Fibroblast of skin of left biceps (primary cell): ENCODE measurements at places on chromosomes 4 and X.

- peak; percentile 4 for DNase-seq
Measured at GRCh38 chr4:167826281-167826680, 266.1 kb upstream of the ANXA10 start.

GRCh38 chr4:40750461-40751258, 905 bp downstream of the NSUN7 start:
- no peak for DNase-seq

DNA sequence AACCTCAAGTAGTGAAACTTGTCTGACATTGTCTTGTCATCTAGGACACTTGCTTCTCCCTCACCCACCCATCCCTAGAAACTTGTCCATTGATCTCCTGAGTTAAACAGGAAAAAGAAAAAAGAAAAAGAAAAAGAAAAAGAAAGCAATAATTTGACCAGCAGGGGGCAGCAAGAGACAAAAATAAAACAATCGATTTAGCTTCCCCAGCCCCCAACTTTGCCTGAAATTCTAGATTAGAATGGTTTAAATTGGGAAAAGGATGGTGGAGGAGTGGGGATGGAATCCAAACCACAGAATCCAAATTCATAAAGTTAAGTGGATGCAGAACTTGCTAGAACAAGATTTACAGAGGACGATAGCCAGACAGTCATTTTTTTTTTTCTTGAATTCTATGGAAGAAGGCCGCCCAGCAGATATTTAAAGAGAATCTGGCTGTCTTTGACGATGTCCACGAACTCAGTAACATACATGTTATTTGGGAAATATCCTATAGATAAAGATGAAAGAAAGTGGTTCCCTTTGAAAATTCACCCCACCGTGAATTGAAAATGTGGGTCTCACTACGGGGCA, 282.9 kb downstream of the USP46 start:
- DNase-seq, result peak; percentile 57

DNA sequence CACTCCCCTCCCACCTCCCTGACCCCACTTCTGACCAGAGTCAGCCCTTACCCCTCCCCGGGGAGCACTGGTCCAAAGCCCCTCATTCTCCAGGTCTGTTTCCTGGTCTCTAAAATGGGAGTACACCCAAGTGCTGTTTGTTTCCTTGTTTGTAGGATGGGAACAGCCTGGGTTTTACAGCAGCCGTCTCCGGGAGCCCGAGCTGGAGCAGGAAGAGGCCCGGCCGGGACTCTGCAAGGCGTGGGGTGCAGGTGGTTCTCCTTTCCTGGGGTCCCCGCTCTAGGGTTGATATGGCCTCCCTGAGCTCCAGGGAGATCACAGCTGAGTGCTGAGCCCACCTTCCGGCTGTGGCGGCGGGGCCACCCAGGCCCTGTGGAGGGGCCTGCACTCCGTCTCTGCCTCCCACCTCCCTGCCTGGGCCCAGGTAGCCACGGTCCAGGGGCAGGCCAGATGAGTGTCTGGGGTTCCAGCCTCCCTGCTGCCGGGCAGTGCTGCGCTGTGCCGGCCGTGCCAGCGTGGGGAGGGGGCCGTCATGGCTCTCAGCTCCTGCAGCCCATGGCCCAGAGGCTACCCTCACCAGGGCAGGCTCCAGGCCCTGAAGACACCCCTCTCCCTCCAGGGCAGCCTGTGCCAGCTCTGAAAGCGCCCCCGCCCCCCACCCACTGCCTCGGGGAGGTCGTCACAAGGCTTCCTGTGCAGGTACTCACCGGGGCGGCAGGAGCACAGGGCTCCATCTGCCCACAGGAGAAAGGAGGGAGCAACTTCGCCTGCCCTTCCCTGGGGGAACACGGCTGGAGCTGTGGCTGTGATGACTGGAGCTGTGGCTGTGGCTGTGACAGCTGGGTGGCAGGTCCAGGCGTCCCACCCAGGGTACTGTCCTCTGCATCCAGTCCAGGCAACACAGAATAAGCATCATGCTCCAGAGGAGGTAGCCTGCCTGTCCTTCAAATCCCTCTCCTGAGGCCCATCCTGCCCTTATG, 98.8 kb downstream of the ADRA2C start:
- no peak for DNase-seq

DNA sequence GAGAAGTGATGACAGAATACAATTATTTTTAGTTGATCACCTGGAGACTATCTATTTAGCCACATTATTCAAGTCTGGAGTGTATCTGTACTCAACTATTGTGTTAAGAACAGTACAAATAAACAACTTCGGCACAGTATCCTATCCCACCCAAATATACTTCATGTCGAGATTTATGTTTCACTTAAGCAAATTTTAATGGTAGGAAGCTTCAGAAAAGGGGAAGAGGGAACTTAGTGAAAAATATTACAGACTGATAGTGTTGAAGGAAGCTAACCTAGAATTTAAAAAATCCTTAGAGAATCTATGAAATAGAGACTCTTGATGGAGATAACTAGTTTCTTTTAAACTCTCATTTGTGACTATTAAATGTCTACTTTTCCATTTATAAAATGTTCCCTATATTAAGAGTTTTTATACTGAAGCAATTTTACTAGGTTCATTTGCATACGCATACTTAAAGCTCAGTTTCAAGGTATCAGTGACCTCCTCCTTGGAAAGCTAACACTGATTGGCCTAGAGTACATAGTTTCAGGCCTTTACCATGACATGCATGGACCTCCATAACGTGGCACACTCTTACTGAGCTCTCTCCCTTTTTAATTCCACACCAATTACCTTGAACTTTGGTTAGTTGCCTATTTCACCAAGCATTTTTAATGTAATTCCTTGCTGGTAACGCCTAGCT, 197.7 kb downstream of the CAMK2D start:
- DNase-seq, result no peak

DNA sequence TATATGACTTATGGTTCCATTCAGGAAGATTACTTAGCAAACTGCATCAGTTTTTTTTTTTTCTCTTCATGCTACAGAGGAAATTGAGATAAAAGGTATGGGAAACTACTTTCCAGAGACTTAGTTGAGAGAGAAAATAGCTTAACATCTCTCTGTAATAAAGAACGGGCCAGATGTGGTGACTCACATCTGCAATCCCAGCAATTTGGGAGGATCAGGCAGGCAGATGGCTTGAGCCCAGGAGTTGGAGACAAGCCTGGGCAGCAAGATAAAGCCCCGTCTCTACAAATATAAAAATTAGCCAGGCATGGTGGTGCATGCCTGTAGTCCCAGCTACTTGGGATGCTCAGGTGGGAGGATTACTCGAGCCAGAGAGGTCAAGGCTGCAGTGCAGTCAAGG, 271.2 kb upstream of the TENM3 start:
- peak; percentile 49 for DNase-seq

DNA sequence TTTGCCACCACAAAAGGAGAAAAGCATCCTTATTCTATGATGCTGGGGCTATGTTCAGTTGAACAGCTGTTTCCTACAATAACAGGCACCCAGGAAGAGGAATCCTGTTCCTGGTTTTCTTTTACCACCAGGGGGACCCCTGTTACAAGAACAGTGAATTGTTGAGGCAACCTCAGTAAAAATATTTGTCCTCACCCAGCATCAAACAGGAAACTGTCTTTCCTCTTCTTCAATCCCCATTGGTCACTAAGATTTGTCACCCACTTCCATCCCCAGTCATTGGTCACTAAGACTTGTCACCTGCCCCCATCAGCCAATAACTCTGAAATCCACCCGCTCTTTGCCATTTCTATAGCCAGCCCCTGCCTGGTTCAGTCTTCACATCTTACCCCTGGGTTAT, 143.5 kb upstream of the GALNT7 start:
- DNase-seq, result peak; percentile 20

- peak; percentile 18 for DNase-seq
Measured at GRCh38 chrX:71210816-71211215, 12.2 kb upstream of the GJB1 start.

DNA sequence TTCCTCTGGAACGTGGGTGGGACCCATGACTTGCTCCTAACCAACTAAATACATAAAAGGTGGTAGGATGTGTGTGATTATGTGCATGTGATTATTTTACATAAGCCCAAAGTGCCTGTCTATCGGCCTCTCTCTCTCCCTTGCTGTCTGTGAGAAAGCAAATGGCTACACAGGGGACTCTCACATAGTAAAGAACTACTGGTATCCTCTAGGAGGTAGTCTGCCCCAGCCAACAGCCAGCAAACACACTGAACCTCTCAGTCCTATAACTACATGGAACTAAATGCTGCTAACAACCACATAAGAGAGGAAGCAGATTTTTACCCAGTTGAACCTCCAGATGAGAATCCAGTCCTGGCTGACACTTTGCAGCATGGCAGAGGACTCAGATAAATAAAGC, 1249.4 kb downstream of the ADGRL3 start:
- DNase-seq, result no peak

DNA sequence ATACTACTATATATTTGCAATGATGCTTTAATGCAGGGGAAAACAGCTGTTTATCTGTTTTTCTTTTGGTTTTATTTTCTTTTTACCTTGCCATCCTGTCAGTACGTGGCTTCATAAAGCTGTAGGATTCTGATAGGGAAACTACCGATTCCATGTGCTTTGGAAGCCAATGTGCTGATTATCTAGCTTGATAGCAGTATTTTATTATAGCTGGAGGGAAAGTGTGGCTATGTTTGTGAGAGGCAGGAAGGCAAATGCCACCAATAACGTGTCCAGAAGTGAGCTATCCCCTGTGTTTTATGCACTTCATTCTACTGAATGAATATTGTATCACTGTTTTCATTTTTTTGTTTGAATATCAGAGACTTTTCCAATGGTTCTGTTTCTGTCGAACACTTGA, 43.7 kb downstream of the IL15 start:
- no peak for DNase-seq

DNA sequence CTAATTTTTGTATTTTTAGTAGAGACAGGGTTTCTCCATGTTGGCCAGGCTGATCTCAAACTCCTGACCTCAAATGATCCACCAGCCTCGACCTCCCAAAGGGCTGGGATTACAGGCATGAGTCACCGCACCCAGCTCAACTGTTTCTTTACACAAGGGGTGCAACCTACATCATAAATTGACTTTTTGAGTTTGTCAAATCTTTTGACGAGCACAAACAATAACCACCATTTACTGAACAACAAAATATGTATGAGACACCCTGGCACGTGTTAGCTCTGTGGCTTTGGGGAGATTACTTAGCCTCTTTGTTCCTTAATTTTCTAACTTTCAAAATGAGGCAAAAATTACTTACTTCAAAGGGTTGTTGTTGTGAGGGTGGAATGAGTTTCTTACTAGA, 23.5 kb upstream of the SLC34A2 start:
- DNase-seq, result no peak

DNA sequence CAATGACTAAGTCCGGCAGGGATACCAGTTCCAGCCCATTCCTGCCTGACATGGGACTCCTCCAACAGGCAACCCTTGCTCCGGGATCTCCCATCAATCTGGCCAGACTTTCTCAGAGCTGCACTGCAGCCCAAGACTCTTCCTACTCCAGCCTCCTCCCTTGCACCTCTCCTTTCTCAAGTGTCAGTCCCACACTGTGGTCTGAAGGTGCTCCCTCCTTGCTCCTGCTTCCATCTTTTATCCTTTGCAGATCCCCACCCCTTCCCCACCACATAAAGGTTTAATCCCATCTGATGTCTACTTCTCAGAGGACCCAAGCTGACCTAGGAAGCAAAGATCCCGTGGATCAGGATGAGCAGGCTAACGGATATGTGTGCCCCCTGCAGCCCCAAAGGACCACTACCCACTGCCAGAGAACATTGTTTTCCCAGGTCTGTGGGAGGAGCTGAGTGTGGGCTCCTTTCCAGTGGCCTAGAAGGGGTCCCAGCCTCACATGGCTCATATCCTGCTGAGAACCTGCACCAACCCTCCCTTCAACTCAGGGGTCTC, 33.3 kb upstream of the XPNPEP2 start:
- no peak for DNase-seq

- DNase-seq, result no peak
Measured at GRCh38 chr4:139641218-139641617, 24.4 kb upstream of the MGST2 start.

GRCh38 chr4:118972167-118972566, 83.5 kb downstream of the SYNPO2 start:
- DNase-seq, result no peak

- no peak for DNase-seq
Measured at GRCh38 chrX:64192673-64193072, 12.8 kb downstream of the AMER1 start.

- DNase-seq, result no peak
Measured at GRCh38 chr4:38100474-38101255, 140.5 kb downstream of the PTTG2 start.

DNA sequence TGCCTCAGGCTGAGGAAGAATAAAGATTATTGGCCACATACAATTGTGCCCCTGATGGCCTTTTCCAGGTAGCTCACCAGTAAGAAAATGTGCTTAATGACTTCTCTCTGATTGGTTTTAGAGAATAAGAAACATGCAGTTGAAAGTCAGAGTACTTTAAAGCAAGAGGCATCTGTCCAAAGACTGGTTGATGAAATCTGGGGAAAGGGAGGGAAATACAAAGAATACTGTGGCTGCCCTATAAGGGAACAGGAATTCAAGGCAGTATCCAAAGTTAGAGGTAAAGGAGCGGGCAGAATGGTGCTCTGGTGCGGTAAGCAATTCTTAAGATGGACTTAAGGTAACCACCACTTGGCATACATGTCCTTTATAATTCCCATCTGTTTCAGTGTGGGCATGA, 11.4 kb downstream of the PBDC1 start:
- no peak for DNase-seq

DNA sequence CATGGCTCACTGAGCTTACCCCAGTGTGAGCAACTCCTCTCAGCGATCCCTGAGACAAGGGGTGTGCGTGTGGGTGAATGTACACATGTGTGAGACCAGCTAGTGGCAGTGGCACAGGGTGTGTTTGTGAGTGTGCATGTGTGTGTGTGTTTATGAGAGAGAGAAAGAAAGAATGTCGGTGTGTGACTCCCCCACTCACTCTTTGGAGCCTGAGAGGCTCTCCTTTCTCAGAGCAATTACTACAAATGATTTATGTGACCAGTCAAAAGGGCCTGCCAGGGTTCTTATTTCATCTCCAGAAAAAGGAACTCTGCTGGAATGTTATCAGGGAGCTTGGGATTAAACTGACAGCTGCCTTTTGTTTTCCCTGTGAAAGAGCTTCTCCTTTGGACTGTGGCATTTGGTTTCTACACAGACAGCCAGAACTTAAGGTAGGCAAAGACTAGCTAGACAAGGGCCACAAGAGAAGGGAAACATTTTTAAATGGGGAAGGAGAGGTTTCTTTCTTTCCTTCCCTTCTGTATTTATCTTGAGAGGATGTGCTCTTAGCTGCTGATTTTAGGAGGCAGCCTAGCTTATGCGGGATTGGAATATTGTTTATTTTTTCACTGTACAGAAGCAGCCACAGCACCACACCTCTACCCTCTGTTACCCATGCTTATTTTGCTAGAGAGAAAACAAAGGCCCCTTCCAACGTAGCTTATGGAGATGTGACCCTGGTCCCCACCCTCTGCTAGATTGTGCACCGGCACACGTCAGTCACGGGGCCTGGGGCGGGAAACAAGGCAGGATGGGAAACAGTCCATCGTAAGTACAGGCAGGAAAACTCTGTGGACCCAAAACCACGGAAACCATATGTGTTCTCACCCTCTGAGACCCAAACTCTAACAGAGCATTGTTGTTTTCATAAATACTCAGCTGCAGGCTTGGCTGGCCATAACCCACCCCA, 143.5 kb downstream of the MGST2 start:
- peak; percentile 30 for DNase-seq

GRCh38 chr4:77697860-77698590, 92.4 kb downstream of the CXCL13 start:
- DNase-seq, result peak; percentile 17

- DNase-seq, result no peak
Measured at GRCh38 chrX:50167366-50167765, 33.4 kb downstream of the AKAP4 start.
